ENCODE measurements at places on chromosomes 3 and 15. TPM values are rescaled to one million over a fixed set of nuclear protein-coding genes. Genes with fewer than 3 reads are reported as not detected.

Gene CHL1
- not detected for total RNA-seq

Gene VGLL3
- total RNA-seq = 14.7 TPM

Gene CCR9
- total RNA-seq = not detected

Gene MUSTN1
- not detected for total RNA-seq

Gene PROS1
- 19.1 TPM for total RNA-seq

Gene PLCB2
- not detected for total RNA-seq

Gene BTLA
- 0.07 TPM for total RNA-seq

Gene CD276
- 71.6 TPM for total RNA-seq

Gene GRAMD1C
- total RNA-seq = 1.0 TPM

Gene MCTP2
- total RNA-seq = 28.4 TPM

Gene SEMA3F
- total RNA-seq = 205 TPM

Gene ACOX2
- 0.21 TPM for total RNA-seq

Gene ASB14
- total RNA-seq = not detected

Gene SNURF
- 53.2 TPM for total RNA-seq

Gene REC114
- not detected for total RNA-seq

Gene PRR20G
- not detected for total RNA-seq

Gene ANKRD63
- not detected for total RNA-seq

Gene PLXNA1
- total RNA-seq = 139 TPM

Gene DUOX2
- total RNA-seq = 3.2 TPM

Gene POLQ
- 1.0 TPM for total RNA-seq

Gene TOP2B
- total RNA-seq = 47.8 TPM

Gene HRG
- total RNA-seq = not detected

Gene ZNF502
- 6.2 TPM for total RNA-seq

Gene ANAPC13
- 50.5 TPM for total RNA-seq

Gene MKRN3
- total RNA-seq = 3.4 TPM

Gene TGM5
- total RNA-seq = 1.5 TPM

Gene ATP13A5
- not detected for total RNA-seq

Gene MASP1
- total RNA-seq = 0.21 TPM

Gene TM6SF1
- 1.7 TPM for total RNA-seq

Gene FXR1
- total RNA-seq = 197 TPM

Gene CLDN1
- 299 TPM for total RNA-seq

Gene NPAP1
- total RNA-seq = under 0.01 TPM

Gene ZDHHC23
- total RNA-seq = 1.7 TPM

Gene CPB1
- not detected for total RNA-seq

Gene FBXO40
- total RNA-seq = not detected

Gene NR2F2
- 1.7 TPM for total RNA-seq

Gene EPHB1
- total RNA-seq = 0.07 TPM

Gene DISP2
- under 0.01 TPM for total RNA-seq

Gene CNTN3
- total RNA-seq = 0.68 TPM

Gene CEP70
- total RNA-seq = 22.6 TPM

Gene TERC
- total RNA-seq = 32.6 TPM

Gene PLA2G4D
- 0.07 TPM for total RNA-seq

Gene DAZL
- not detected for total RNA-seq

Gene EIF4E3
- 5.1 TPM for total RNA-seq

Gene BCL2A1
- total RNA-seq = not detected

Gene HOMER2
- 39.0 TPM for total RNA-seq

Gene CCRL2
- not detected for total RNA-seq

Measured in nasal cavity respiratory epithelium epithelial cell of viscerocranial mucosa (primary cell).